Skin of body (tissue), 3 donors: ENCODE measurements at places on chromosomes 5 and 9. TPM values are rescaled to one million over a fixed set of nuclear protein-coding genes. Genes with fewer than 3 reads are reported as not detected.

DNA sequence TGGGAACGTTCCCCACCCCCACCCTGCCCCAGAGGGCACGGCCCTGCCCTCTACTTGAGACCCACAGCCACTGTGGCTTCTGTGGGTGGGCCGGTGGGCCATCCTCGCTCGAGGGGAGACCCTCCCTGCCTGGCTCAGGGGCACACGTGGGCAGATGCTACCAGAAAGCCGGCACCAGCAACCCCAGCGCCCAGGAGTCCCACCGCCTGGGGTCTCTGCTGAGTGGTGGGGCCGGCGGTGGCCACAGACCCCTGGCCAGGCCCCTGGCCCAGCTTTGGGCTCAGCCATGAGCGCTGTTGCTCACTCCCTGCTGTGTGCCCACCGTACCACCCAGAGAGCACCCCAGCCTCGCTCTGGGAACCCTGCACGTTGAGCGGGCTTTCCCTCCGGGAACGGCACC is 16.5 kb upstream of the NRARP start:
- no peak for DNase-seq

GRCh38 chr5:115229606-115230005 is 33.1 kb downstream of the PGGT1B start:
- no peak for DNase-seq

DNA sequence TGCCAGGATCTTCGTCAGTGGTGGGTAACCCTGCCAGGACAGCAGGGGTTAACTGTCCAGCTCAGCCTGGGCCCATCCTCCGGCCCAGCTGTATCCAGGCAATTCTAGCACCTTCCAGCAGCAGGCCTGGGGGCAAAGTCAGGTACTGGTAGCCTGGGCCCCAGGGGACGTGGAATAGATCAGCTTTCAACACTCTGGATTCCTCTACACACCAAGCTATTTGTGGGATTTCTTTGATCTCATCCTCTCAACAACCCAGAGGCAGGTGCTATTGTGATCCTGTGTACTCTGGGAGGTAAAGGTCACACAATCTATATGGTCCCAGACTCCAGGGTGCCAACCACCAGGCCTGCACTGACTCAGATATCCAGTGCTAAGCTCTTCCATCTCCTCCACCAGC is 8.7 kb upstream of the SPOUT1 start:
- no peak for DNase-seq

- DNase-seq: no peak
Measured at GRCh38 chr5:113233606-113234005, 201.2 kb downstream of the TSSK1B start.

DNA sequence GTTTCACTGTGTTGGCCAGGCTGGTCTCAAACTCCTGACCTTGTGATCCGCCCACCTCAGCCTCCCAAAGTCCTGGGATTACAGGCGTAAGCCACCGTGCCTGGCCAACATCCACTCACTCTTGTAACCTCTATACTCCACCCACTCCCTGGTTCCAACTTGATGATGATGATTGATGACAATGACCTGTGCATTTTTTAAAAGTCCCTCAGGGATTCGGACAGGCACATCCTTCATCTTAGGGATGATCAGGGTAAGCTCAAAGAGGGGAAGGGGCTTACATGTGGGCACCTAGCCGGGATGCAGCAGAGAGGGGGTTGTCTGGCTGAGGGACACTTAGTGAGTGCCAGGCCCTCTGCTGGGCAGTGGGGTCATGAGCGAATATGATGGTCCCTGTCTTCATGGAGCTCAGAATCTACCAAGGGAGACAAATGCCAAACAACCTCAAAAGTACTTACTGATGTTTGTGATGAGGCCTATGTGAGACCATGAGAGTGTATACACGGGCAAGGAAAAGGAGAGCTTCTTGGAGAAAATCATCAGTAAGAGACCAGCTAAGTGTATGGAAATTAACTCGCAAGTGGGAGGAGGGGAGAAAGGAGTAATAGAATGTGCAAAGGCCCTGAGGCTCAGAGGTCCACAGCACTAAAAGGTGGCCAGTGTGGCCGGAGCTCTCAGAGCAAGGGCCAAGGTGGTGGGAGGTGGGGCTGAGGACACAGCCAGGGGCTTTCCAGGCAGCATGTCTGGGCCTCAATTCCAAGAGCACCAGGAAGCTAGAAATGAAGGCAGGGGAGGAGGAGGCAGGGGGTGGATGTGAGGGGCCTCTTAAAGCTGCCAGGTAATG is 27.4 kb downstream of the LHX2 start:
- no peak for DNase-seq

DNA sequence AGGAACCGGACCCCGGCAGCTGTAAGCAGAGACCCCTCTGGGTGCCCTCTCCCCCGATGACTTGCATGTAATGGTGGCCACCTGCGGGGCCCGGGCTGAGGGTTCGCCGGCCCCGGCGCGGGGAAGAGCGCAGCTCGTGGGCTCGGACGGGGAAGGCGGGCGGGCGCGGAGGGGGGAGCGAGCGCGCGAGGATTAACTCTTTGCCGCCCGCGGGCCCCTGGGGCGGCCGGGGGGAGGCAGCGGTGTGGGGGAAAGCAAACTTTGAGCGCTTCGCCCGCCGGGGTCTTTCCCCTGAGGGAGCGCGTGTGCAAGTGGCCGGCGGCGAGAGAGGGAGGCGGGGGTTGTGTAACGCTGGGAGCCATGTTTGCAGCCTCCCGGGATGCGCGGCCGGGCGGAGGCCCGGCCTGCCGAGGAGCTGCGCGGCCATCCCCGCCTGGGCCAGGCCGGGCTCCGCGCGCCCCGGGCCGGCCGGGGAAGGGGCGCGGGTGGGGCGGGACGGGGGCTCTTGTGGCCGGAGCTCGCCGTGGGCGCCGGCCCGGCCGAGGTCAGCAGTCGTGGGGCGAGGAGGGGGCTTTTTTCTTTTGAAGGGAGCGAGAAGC is 547 bp downstream of the ANP32B start:
- peak; percentile 45 for DNase-seq

DNA sequence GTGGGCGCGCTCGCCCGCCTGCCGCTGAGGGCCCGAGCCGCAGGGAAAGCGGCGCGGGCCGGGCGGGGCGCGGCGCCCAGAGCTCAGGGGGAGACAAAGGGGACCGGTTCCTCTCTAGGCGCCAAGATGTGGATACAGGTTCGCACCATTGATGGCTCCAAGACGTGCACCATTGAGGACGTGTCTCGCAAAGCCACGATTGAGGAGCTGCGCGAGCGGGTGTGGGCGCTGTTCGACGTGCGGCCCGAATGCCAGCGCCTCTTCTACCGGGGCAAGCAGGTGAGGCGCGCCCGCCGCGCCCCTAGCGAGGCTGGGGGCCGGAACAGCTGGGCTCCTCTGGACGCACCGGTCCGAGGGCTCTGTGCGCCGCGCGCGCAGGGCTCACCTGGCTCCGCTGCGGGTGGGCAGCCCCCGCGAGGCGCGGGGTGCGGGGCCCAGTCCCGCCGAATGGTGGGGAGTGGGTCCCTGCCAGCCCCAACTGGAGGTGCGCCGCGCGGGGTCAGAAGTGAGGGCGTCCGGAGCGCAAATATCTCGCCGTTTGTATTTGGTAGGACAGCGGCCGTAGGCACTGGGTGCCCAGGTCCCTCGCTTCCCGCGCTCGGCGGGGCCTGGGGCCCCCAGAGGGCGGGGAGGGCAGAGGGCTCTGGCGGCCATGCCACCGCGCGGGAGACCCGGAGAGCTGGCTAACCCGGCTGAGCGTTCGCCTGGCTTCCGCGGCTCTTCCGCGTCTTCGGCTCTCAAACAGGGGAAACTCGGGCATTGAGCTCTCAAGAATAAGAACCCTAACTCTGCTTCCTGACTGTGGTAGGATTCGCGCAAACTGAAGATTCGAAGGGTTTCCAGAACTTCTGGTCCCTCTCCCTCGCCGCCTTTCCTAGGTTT is 607 bp downstream of the UHRF2 start:
- no peak for DNase-seq

DNA sequence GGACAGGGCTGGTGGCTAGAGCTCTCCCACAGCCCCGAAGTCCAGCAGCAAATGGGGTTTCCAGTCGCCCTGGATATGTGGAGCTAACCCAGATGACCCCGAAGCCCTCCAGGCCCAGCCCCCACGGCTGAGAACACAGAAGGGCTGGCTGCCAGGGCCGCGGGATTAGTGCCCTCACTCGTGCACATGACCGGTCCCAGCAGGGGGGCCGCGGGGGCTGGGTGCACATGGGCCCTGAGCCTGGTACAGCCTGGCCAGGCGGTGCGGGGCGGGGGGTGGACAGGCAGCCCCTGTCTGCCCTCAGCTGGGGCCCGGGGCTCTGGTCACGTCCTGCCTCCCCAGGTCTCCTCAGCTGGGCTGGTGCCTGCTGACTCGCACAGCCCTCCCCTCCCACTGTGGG is 5.9 kb downstream of the SSNA1 start:
- DNase-seq: no peak

DNA sequence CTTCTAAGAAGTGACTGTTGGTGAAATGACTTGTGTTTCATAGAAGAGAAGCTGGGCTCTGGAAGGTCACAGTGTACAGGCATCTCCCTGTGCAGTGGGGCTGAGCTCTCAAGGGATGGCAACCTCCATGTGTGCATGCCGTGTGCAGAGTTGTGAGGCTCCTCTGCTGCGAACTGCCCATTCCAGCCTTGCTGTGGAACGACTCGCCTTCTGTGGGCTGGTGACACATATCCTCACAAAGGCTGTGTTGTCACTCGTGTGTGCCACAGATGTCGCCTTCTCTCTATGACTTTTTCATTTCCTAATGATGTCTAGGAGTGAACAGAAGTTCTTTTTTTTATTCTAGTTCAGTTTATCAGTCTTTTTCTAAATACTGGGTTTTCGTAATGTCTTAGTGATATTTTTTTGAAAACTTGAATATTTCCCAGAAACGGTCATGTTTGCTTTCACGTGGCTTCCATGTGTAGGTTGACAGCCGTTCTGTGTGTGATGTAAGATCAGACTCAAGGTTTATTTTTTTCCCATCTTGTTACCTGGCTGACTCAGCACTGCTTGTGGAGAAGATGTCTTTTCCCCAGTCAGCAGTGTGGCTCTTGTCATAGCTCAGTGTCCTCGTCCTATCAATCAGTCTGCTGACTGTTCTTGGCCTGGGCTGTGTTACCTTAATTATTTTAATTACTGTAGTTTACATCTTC is 57.3 kb upstream of the CACNA1B start:
- no peak for DNase-seq

The PCDHGB2 gene
- 3.3 TPM for total RNA-seq

The AGGF1 gene
- total RNA-seq: 15.9 TPM

The TSSK1B gene
- total RNA-seq: 0.10 TPM

- DNase-seq: no peak
Measured at GRCh38 chr5:68395302-68395701, 179.7 kb downstream of the PIK3R1 start.

The SPAAR gene
- 0.79 TPM for total RNA-seq

GRCh38 chr5:172678902-172679301 is 37.8 kb downstream of the NEURL1B start:
- peak; percentile 27 for DNase-seq
